Activated CD4-positive, CD25-positive, alpha-beta regulatory T cell treated with anti-CD3 and anti-CD28 coated beads, Interleukin-2, amount 50 U/mL, for 72 hours (primary cell): ENCODE measurements at places on chromosomes 3 and 15.

GRCh38 chr3:129654131-129654530 is 47.7 kb upstream of the PLXND1 start:
- DNase-seq: no peak

- no peak for DNase-seq
These were observed 666 bp downstream of the MAPKBP1 start for GRCh38 chr15:41774882-41775417.

- no peak for DNase-seq
These were observed 17.4 kb downstream of the GPR160 start for GRCh38 chr3:170055209-170055608.

GRCh38 chr3:150243466-150243865 is 164.6 kb upstream of the TSC22D2 start:
- DNase-seq: no peak

- no peak for DNase-seq
These were observed 30.4 kb downstream of the SECISBP2L start for GRCh38 chr15:49015896-49016295.

DNA sequence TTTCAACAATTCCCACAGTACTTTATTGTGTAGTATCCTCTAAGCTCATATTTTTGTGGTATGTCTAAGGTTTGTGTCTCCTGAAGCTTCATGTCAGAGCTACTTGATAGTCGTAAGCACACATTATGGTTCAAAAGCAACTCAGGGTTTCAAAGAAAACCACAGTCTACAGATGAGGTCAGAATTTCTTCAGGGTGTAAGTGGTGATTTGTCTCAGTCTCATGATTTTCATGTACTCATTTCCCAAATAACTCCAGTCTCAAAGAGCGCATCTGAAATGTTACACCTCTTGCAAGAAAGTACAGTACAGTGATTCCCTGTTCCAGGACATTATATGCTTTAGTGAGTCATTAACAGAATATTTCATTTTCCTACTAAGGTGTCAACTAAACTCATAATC is 47.5 kb upstream of the SSR3 start:
- DNase-seq: no peak

DNA sequence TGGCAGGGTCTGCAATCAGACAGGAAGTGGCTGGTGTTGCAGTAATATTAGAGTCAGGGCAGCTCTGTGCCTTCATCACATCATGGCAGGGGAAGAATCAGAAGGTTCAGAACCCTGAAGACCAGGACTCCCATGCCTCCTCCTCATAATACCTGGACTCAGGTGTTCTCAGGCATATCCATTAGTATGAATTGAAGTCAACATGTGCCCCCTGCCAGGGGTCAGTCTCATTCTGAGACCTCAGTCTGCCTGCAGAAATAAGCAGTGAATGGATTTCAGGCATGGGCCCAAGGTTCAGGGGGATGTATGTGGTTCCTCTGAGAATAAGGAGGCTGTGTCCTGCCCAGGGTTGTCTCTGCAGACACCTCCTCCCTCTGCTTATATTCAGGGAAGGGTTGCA is 74.2 kb downstream of the SPSB4 start:
- no peak for DNase-seq

DNA sequence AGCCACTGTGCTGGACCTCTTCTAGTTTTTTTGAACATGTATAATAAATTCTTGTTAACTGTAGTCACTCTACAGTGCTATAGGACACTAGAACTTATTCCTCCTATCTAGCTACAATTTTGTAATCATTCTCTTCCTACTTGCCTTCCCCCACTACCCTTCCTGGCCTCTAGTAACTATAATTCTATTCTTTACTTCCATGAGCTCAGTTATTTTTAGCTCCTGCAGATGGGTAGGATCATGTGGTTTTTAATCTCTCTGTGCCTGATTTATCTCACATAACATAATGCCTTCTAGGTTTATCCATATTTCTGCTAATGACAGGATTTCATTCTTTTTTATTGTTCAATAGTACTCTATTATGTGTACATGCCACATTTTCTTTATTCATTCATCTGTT is 113.2 kb upstream of the FGF7 start:
- no peak for DNase-seq

DNA sequence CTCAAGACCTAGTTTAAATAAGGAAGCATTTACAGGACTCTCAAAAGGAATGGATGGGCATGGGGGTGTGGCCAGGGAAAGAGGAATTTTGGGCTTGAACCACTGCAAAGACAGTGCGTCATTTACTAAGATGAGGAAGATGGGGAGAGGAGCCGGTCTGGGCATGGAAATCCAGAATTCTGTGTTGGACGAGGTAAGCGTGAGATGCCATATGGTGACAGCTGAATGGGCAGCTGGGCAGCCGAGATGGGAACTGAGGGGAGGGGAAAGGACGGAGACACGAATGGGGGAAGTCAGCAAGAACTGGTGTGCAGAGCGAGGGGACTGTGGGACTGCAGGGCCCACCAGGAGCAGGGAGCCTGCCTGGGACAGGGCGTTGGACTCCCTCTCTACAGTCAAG is 24.2 kb downstream of the TMEM44 start:
- no peak for DNase-seq

DNA sequence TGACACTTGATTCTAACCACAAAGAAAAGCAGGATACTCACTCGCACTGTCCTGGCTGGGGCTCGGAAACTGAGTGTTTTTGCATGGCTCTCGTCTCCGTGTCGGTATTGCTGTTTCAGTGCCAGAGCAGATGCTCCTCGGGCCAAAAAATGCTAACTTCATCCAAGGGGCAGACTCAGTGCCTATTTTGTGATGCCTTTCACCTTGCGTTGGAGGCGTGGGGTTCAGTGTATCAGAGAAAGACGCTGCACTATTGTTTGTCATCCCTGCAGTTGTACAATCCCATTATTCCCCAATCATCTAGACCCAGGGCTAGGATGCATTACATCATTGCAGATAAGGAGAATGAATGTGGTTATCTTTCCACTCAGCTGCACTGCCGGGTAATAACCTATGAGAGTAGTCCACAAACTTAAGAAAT is 1.4 kb downstream of the CACNA2D3 start:
- DNase-seq: no peak

- DNase-seq: no peak
These were observed 360.9 kb downstream of the ZNF385D start for GRCh38 chr3:21390136-21390535.

- no peak for DNase-seq
These were observed 5.7 kb downstream of the NCEH1 start for GRCh38 chr3:172705170-172705569.

- DNase-seq: no peak
These were observed 64.3 kb upstream of the PLCL2 start for GRCh38 chr3:16820485-16820884.

- no peak for DNase-seq
These were observed 97.1 kb upstream of the CRBN start for GRCh38 chr3:3276630-3277029.

- DNase-seq: no peak
These were observed 41.9 kb upstream of the SLC41A3 start for GRCh38 chr3:126125781-126126251.

- DNase-seq: no peak
These were observed 250.7 kb downstream of the OPA1 start for GRCh38 chr3:193843474-193844301.

GRCh38 chr3:143408771-143409170 is 289.2 kb downstream of the CHST2 start:
- no peak for DNase-seq

- DNase-seq: no peak
These were observed 96.5 kb upstream of the TNIK start for GRCh38 chr3:171556574-171557145.

GRCh38 chr3:104554425-104554824 is 812.3 kb upstream of the ALCAM start:
- DNase-seq: no peak

- DNase-seq: no peak
These were observed 6.0 kb downstream of the NRG4 start for GRCh38 chr15:76006136-76006778.

- no peak for DNase-seq
These were observed 156.9 kb downstream of the ATP8B4 start for GRCh38 chr15:49962044-49962602.

- no peak for DNase-seq
These were observed 421.1 kb downstream of the PDCD6IP start for GRCh38 chr3:34219556-34219955.

GRCh38 chr3:56751056-56751707 is 50.6 kb downstream of the ARHGEF3 start:
- DNase-seq: no peak

DNA sequence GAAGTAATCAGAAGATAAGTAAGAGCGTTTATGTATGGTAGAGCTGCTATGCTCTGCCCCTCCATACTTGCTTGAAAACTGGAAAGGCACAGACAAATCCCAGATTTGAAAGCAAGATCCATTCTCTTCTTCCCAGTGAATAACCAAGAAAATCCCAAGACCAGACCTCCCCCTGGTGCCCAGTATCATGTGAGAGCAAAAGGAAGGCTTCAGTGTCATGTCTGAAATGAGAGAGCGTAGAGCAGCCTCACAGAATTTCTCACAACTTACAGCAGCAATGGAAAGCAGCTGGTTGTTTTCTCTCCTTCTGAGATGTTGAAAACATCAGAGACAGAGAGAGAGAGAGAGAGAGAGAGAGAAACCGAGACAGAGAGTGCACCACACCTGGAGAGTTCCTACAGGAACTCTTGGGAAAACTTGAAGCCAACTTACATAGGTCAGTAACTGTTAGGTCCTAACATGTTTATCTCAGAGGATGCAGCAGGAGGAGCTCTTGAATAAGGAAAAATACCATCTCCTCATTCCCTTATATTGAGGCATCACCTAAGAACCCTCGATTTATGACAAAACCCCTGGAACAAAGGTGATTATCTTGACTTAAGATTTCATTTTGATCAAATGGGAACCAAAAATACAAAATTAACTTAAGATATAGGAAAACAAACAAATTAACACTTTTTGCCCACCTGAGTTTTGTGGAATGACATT is 273.3 kb downstream of the NSUN3 start:
- no peak for DNase-seq

DNA sequence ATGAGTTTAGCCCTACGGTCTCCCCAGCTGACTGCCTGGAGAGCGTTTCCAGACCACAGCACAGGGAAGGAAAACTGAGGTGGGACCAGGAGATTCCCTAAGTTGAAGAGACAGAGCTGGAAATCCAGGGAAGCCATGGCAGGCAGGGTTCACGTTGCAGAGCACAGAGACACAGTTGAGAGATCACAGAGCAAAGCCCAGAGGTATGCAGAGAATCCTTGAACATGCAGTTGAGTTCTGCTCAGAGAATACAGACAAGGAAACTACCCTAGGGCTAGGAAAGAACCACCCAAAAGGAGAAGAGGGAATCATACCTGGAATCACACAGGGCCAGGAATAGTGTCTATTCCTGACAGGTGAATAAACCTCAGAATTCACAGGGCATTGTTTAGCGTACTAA is 14.3 kb downstream of the SLC28A1 start:
- no peak for DNase-seq

DNA sequence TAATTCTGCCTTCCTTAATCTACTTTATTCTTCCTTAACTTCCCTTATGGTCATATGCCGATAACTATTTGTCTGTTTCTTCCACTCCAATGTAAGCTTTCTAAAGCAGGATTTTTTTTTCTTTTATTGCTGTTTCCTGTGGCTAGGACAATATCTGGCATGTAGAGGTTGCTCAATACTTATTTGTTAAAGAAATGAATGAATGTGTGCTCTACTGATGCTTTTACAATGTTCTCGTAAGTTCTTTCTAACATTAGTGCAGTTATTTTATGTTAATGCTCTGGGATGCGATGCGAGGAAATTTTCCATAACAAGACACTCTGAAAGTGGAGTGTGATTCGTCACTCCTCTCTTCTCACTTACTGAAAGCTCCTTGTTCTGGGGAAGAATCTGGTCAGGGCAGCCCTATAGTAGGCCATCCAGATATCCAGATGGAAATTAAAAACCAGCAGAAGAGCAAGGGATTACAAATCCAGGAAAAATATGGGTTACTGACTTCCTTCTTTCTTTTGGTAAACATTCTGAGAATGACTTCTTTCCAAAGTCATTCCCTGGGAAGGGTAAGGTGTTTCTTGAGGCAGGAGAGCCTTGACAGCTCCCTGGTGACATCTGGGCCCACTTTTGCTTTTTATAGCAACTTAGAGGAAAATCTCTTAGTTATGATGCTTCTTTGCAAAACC is 420.4 kb downstream of the PDCD6IP start:
- DNase-seq: no peak

GRCh38 chr15:66707310-66708082 is 5.5 kb downstream of the SMAD6 start:
- no peak for DNase-seq

- no peak for DNase-seq
These were observed 111.6 kb downstream of the KBTBD8 start for GRCh38 chr3:67109651-67110204.

DNA sequence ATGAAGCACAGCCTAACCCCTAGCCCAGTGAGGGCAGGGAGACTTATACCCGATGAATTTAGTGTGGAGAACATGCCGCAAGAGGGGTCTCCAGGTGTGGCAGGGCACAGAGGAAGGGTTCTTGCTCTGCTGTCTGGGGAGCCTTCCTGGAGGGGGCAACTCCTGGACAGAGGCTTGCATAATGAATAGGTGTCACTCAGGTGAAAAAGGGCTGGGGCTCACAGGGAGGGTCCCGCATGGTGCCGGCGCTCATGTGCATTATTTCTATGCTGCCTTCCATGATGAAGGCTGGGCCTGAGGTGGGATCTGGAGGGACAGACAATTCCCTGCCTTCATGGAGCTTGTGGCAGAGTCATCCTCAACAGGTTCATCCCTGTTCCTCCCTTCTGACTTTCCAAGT is 51.5 kb downstream of the ITGA11 start:
- no peak for DNase-seq

GRCh38 chr3:73848173-73848906 is 223.6 kb upstream of the PDZRN3 start:
- DNase-seq: no peak

GRCh38 chr15:62462268-62462667 is 297.2 kb upstream of the C2CD4B start:
- DNase-seq: no peak

DNA sequence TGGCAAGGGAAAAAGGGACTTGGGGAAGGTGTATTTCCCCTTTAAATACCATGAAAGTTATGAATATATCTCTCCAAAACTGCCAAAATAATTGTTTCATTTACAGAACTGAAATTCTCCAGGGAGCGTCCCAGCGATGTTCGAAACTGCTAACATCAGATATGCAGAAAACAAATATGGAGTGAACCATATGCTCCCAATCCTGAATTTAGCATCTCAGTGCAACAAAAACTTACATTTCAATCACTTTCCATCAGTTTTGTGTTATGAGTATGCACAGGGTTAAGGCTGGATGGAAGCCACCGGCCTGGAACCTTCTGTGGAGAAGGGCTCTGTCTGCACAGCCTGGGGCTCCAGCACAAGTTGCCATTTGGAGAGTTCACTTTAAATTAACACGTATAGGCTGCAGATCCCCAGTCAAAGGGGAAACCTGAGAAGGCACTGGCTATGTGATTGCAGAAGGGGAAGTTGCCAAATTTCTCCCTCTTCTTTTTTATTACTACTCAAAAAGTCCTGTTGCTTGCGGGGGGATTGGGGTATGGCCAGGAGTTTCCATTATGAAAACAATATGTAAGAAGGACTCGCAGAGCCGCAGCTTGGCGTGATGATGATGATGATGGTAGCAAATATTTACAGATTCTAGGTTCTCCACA is 56.9 kb upstream of the FOXP1 start:
- no peak for DNase-seq

- no peak for DNase-seq
These were observed 233.1 kb downstream of the VPS13C start for GRCh38 chr15:61827131-61827530.

- DNase-seq: no peak
These were observed 57.8 kb downstream of the BLM start for GRCh38 chr15:90774731-90775514.

GRCh38 chr15:82647835-82648256 is 683 bp upstream of the CPEB1 start:
- DNase-seq: no peak
